ENCODE measurements at places on chromosomes 6 and 20.

GRCh38 chr6:32529697-32530430 lies at the start of gene HLA-DRB5:
TSS of gene HLA-DRB5 (minus strand) at chr6:32530287. CDS start at chr6:32530224, 63 bp downstream.
- no peak for DNase-seq

GRCh38 chr6:47759364-47759763 lies 22.5 kb upstream of the OPN5 start:
- no peak for DNase-seq

DNA sequence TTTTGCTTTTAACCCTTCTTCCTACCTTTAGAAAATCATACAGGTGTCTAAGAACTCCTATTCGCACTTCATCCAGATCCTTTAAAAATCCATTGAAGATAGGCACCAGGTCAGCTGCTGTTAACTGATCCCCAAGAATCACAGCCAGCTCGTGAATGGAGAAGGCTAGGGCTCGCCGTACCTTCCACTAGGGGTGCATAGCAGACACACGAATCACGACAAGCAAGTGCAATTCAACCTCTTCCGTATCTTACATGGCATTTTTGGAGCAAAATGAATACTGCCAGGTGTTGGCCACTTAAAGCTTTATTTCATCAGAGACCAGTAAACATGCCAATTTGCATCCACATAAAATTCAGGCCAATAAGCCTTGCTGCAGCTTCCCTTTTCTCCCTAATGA lies 10.8 kb upstream of the ANKRD60 start:
- DNase-seq = no peak

GRCh38 chr6:41200296-41200900 lies 551 bp downstream of the TREML2 start:
- peak; percentile 48 for DNase-seq

DNA sequence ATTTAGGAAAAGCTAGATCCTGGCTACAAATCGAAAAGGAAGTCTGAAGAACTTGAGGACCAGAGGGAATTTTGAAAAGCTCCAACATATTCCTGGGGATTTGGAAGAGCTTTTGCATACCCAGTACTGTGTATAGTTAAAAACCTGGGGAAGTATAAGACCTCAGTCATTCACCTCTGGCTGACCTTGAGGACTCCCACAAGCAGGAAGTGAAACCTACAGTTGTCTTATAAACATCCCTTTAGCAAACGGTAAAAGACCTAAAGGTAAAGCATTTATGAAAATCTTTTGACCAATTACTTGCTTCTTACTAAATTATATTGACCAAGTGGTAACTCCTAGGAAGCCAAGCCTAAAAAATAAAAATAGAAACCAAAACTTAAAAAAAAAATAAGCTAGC lies 175.0 kb downstream of the HAO1 start:
- no peak for DNase-seq

DNA sequence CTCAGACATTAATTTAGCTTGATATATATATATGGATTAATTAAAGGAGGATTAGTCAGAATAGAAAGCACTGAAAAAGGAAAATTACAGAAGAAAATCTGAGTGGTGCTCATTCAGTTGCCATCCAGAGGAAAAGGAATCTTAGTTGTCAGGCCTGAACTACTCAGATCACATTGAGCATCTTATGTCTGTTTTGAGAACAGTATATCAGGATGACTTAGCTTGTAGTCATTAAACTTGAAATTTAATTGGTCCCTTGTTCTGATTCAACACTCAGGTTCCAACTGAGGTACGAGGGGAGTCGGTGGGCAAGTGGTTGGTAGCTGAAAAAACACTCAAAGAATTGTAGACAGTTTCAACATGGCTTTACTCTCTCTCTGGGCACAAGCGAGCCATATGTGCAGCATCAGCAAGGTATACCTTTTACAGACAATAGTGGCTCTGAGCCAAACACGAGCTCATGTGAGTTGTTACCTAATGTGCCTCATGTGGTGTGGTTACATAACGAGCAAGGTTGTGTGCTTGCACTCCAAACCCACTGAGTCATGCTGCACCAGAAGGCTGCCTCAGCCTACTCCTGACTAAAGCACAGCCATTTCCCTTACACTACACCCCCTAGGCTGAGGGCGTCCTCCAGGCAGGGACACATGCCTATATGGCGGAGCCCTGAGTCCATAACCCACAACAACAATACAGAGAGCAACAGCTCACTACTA lies 73.0 kb upstream of the HMGN3 start:
- no peak for DNase-seq

GRCh38 chr6:134739299-134740026 lies 210.4 kb downstream of the ALDH8A1 start:
- DNase-seq = no peak

GRCh38 chr6:56047931-56048540 lies 172.6 kb upstream of the BMP5 start:
- DNase-seq = peak; percentile 88

- DNase-seq = no peak
Measured at GRCh38 chr6:136658711-136659110, 108.5 kb upstream of the MAP7 start.
